Heart right ventricle (tissue), 16 donors: ENCODE measurements at places on chromosomes 6 and 20. TPM values are rescaled to one million over a fixed set of nuclear protein-coding genes. Genes with fewer than 3 reads are reported as not detected.

Gene GHRH
- total RNA-seq = not detected

- no peak for DNase-seq
Measured at GRCh38 chr20:4427940-4428586, 293.6 kb upstream of the PRND start.

GRCh38 chr6:28856620-28857005 lies 67.2 kb downstream of the TRIM27 start:
- no peak for DNase-seq

GRCh38 chr20:25418776-25419175 lies 11.3 kb downstream of the GINS1 start:
- DNase-seq = no peak

GRCh38 chr6:165487347-165487746 lies 175.7 kb downstream of the PDE10A start:
- no peak for DNase-seq
